Spinal cord (tissue), 10 donors: ENCODE measurements at places on chromosomes 12 and 14. TPM values are rescaled to one million over a fixed set of nuclear protein-coding genes. Genes with fewer than 3 reads are reported as not detected.

OTOGL gene
- polyA plus RNA-seq = 0.54 TPM

PDZRN4 gene
- polyA plus RNA-seq = 5.4 TPM

RNU7-1 gene
- 16.2 TPM for polyA plus RNA-seq

SLC8A3 gene
- polyA plus RNA-seq = 28.7 TPM

C12orf75 gene
- polyA plus RNA-seq = 75.4 TPM

SNRPF gene
- polyA plus RNA-seq = 63.7 TPM

SERPINA9 gene
- polyA plus RNA-seq = not detected

IFI27L1 gene
- polyA plus RNA-seq = 74.7 TPM

DLGAP5 gene
- polyA plus RNA-seq = 8.7 TPM

ALDH1L2 gene
- polyA plus RNA-seq = 9.5 TPM

WDR89 gene
- 11.8 TPM for polyA plus RNA-seq

ATN1 gene
- polyA plus RNA-seq = 208 TPM

NINJ2 gene
- 6.2 TPM for polyA plus RNA-seq

INSM2 gene
- 0.44 TPM for polyA plus RNA-seq

GARIN6 gene
- not detected for polyA plus RNA-seq

ACOT6 gene
- 1.3 TPM for polyA plus RNA-seq

LGALS3 gene
- polyA plus RNA-seq = 25.1 TPM

MYO1A gene
- polyA plus RNA-seq = not detected

MGAT4C gene
- polyA plus RNA-seq = 6.9 TPM

GPRC5D gene
- polyA plus RNA-seq = 0.65 TPM

ACYP1 gene
- polyA plus RNA-seq = 68.9 TPM

LUM gene
- 48.9 TPM for polyA plus RNA-seq

KLRC1 gene
- 1.6 TPM for polyA plus RNA-seq

CLEC4D gene
- polyA plus RNA-seq = not detected

ZNF891 gene
- polyA plus RNA-seq = 3.6 TPM

NYNRIN gene
- polyA plus RNA-seq = 25.3 TPM

ADCK1 gene
- 19.7 TPM for polyA plus RNA-seq

FLVCR2 gene
- 9.3 TPM for polyA plus RNA-seq

SLC4A8 gene
- polyA plus RNA-seq = 23.8 TPM

TMPRSS12 gene
- 0.19 TPM for polyA plus RNA-seq

RASSF9 gene
- polyA plus RNA-seq = 3.0 TPM

KERA gene
- not detected for polyA plus RNA-seq

AICDA gene
- 0.23 TPM for polyA plus RNA-seq

LTBP2 gene
- polyA plus RNA-seq = 6.3 TPM

TSPAN19 gene
- 1.8 TPM for polyA plus RNA-seq

NPFF gene
- polyA plus RNA-seq = 5.9 TPM

ATP5MC2 gene
- polyA plus RNA-seq = 387 TPM

OASL gene
- polyA plus RNA-seq = 0.15 TPM

FOXM1 gene
- polyA plus RNA-seq = 28.2 TPM

TCL1A gene
- 0.47 TPM for polyA plus RNA-seq

MSI1 gene
- polyA plus RNA-seq = 68.6 TPM

CLEC4C gene
- polyA plus RNA-seq = 0.12 TPM

GPR68 gene
- polyA plus RNA-seq = 6.4 TPM

NR1H4 gene
- 0.48 TPM for polyA plus RNA-seq

IL23A gene
- polyA plus RNA-seq = 0.80 TPM

GEMIN2 gene
- polyA plus RNA-seq = 23.4 TPM
